ENCODE measurements at places on chromosomes 5 and 9.

DNA sequence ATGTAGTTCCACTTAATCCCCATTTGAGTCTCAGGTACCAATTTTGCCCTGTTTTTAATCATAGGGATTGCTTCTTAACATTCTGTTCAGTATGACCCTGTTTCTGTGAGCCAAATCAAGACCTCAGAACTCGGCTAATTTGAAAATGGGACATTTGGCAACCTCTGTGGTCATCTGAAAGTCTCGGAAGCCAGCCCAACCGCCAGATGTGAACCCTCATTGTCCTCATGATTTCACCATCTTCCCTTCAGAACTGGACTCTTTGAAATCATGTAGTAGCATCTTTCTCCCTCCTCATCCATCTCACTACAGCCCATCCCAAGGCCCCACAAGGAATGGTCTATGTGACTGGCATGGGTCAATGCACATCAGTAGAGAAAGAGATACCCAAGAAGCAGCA lies 88.9 kb downstream of the S1PR3 start:
- DNase-seq, result no peak

DNA sequence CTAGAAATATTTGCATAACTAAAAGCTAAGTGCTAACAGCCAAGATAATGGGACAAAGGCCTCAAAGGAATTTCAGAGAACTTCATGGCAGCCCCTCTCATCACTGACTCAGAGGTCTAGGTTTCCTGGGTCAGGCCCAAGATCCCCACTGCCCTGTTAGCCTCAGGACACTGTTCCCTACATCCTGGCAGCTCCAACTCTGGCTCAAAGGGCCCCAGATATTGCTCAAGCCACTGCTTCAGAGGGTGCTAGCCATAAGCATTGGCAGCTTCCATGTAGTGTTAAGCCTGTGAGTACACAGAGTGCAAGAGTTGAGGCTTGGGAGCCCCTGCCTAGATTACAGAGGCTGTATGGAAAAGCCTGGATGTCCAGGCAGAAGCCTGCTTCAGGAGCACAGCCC lies 998.1 kb downstream of the TLE1 start:
- DNase-seq, result no peak

DNA sequence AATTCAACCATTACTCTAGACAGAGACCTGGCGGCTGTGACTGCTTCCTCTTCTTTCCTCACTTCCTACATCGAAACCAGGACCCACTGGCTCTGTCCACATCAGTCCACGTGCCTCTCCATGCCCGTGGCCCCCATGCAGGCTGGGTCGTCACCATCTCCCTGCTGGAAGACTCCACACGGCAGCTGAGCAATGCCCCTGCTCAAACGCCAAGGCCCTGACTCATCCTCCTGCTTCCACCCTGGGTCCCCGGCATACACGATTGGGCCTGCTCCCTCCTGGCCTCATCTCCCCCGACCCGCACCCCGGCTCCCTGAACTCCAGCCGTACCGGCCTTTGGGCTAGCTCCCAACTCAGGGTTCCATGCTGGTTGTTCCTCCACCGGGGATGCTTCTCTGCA lies 67.2 kb upstream of the IER5L start:
- no peak for DNase-seq

DNA sequence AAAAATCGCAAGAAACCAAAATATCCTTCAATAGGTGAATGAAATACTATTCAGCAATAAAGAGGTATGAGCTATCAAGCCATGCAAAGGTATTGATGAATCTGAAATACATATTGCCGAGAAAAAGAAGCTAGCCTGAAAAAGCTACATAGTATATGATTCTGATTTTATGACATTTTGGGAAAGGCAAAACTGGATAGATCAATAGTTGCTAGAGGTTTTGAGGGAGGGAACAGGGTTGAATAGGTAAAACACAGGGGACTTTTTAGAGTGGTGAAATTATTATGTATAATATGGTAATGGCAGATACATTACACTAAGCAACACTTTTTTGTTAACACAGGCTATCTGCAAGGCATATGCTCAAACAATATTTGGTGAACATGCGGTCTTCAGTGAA lies 327.6 kb upstream of the ADAMTSL1 start:
- DNase-seq, result no peak

DNA sequence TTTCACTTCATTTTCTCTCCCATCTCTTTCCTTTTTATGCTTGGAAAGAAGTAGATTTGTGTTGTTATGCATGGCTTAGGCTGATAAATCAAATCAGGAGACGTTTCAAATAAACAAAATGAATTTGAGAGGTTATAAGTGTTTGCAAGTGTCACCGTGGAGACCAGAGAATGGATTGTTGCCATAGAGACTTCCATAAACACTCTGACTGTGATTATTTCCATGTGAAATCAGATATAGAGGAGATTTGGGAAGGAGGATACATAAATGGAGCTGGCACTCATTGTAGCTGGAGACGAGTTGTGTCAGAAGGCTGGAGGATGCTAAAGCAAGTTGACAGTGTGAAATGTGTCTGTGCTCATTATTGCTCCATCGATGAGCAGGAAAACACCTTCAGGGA lies 84.2 kb upstream of the PCSK1 start:
- DNase-seq, result no peak

- DNase-seq, result no peak
These were observed 158.9 kb downstream of the PCSK5 start for GRCh38 chr9:76049341-76049740.

GRCh38 chr5:16179511-16179935 lies at the start of gene MARCHF11:
Gene MARCHF11, minus strand, starts transcription at chr5:16179791. Its CDS starts 216 bp downstream, at chr5:16179575.
- no peak for DNase-seq

- peak; percentile 20 for DNase-seq
These were observed 186.7 kb downstream of the MARCHF11 start for GRCh38 chr5:15992918-15993317.

DNA sequence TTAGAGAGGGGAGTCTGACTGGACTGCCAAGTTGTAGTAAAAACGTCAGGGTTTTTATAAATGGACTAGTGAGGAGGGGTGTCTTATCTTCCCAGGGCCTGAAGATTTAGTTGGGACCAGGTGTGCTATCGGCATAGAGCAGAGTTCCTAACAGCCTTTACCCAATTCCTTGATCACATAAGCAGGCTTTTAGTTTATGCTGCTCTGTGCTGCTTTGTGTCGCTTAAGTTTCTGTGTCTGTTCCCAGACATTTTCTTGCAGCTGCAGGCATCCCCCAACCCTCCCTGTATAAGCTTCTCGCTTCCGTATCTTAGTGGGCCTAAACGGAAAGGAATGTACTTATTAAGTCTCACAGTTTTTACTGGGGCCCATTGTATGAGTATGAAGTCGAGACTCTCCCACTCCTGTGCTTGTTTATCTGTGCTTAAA lies 2.6 kb upstream of the SMC5 start:
- DNase-seq, result peak; percentile 61

- no peak for DNase-seq
These were observed 173.1 kb downstream of the CCDC171 start for GRCh38 chr9:15725953-15726352.

DNA sequence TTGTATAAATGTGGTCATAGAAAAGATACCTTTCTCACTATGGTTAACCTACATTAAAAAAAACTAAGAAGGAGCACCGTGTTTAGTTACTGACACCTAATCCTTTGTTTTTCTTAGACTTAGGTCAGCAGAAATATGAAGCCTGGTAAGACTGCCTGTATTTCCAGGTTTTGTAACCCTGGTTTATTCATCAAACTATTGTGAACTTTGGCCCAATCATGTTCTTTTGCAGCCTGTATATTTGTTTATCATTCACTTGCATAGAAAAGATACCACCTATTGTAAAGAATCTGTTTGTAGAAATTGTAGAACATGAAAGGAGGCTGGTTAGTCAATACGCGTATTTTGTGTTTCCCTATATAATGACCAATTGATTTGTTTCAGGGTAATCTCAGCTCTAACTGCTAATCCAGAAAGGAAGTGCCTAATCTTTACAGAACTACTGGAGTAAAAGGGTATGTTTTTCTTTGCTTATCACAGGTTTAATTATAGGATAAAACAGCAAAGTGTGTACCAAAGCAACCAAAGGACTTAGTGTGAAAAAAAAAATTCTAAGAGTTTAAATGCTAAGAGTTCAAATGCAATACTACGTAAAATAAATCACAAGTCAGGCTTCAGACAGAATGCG lies 103.6 kb downstream of the LURAP1L start:
- no peak for DNase-seq

DNA sequence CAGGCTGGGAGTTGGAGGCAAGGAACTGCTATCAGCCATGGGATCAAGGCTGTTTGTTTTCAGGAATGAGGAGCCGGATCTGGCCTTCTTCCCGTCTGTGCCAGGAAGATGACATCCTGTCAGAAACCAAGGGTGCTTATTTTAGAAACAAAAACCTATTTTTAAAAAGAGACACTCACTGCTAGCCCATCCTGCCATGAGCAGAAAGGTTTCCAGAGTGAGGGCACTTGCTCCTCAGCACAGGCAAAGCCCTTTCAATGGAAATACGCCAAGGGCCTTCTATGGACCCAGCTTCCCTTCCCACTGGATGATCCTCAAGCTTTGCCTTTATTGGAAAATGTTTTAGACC lies 132.6 kb upstream of the FSTL4 start:
- DNase-seq, result no peak

DNA sequence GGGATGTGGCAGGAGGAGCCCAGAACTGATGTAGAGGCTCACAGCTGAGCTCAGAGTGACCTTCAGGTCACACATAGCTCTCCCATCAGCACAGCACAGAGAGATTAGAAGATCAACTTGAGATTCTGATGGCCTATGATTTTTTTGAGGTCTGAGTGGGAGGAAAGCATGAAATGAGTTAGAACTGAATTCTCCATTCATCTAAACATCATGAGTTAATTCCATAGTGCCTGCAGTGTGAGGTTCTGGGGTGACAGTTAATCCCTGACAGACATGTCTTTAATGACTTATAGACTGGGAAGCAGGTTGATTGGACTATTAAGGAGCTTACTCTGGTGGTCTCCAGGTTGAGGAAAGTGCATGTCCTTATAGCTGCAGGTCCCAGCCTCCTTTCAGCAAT lies 22.4 kb downstream of the SLC22A5 start:
- no peak for DNase-seq
